ENCODE measurements at places on chromosomes 16 and 17.

DNA sequence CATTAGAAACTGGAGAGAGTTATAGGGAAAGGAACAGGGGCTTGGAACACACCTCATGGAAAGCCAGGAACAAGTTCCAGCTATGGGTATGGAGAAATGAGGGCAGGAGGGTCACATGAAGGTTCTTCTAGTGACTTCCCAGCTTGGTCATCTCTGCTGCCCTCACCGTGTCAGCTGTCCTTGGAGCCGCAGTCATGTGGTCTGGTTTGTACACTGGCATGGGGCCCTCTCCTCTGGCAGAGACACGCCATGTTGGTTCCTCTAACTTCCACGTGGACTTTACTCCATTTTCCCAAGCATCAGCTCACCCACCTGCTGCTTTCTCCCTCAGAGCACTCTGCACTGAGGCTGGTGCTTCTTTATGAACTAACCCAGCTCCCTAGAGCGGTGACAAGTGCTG lies 26.3 kb downstream of the MPG start:
- DNase-seq, result no peak

DNA sequence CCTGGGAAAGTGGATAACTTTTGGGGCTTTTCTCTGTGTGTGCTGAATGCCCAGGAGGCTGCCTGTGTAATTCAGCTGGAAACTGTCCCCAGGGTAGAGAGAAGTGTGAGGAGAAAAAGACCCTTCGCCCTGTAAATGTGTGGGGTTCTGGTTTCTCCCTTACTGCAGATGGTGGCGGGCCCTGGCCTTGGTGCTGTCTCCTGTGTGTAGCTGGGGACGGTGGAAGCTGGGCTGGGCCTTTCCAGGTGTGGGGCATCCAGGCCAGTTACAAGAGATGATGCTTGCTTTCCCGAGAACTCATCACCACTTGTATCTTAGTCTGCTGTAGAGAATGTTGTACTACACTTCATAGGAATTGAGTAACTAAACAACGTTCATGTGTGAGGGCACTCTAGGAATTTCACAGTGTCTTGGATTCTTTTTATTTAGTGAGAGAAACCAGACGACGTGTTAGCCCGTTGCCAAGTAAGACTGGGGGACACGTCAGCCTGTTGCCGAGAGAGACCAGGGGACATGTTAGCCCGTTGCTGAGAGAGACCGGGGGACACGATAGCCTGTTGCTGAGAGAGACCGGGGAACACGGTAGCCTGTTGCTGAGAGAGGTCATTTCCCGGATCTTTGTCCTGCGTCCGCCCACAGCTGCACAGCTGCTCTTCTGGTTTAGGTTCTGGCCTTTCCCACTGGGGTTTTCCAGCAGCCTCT lies 43.1 kb downstream of the TBCD start:
- no peak for DNase-seq

- DNase-seq, result no peak
Observed at GRCh38 chr17:64377769-64378282, 12.8 kb downstream of the PECAM1 start.

DNA sequence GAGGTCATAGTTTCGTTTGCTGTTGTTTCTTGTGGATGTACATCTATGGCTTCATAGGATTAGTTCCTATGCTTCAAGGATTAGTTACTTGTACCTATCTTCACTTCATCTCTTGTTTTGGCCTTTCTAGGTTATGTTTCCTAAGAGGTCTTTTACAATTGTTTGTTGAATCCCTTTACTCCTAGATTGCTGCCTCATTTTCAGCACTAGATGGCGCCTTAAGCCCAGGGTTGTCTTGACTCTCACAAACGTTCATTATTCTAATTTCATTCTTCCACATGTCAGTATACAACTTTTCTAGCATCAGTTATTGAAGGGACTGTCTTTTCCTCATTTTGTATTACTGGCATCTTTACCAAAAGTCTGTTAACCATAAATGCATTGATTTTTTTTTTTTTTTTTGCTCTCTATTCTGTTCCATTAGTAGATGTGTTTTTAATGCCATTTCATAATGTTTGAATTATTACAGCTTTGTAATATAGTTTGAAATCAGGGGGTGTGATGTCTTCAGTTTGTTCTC lies 45.0 kb upstream of the NACA2 start:
- DNase-seq, result peak; percentile 9

DNA sequence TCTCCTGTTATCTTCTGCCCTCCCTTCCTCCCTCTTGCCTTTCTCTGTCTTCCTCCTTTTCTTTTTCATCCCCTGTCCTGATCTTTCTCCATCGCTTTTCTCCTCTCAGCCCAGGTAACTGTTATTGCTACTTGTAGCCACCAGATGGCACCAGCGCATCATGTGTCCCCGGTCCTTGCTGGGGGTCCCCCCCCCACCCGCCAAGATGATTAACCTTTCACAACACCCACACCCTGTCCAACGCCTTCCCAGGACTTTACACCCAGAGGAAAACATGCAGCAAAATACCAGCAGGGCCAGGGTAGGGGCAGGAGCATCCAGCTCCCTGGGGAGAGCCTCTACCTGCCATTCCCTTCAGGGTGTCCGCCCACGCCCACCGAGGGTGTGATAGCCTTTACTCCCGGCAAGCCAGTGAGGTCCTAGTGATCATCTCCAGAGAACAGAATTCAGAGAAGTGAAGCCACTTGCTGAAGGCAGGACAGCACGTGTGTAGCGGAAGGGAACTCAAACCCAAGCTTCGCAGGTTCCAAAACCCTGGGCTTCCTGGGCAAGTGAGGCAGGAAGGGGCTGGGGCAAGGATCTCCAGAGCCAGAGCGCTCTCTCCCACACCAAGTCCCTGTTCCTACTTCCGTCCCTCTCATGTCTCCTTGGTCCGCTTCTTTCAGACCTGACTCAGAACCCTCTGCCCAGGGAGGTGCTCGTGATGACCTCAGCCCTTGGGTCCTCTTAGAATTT lies 13.4 kb upstream of the TAC4 start:
- DNase-seq, result no peak

GRCh38 chr16:57093666-57094564 lies 1.5 kb downstream of the CPNE2 start:
- DNase-seq, result no peak

- no peak for DNase-seq
Observed at GRCh38 chr17:80151333-80151732, 4.4 kb upstream of the EIF4A3 start.

DNA sequence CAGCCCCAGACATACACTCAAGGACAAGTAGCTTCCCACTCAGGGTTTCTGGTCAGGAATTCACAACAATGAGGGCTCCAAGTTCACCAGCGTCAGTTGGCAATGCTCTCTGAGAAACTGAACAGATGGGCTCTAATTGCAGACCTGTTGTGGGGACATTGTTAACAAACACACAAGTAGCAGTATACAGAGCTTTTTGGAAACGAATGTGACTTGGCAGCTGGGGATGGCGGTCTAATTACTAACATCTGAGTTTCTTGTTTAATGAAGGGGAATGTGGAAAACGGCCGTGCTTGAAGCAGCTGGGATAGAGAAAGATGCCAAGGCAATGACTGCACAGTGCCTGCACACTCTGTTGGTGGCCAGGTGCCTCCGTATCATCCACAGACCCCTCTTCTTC lies 316.1 kb upstream of the IRX3 start:
- DNase-seq, result no peak

GRCh38 chr17:45270828-45271418 lies 9.0 kb upstream of the SPATA32 start:
- no peak for DNase-seq

DNA sequence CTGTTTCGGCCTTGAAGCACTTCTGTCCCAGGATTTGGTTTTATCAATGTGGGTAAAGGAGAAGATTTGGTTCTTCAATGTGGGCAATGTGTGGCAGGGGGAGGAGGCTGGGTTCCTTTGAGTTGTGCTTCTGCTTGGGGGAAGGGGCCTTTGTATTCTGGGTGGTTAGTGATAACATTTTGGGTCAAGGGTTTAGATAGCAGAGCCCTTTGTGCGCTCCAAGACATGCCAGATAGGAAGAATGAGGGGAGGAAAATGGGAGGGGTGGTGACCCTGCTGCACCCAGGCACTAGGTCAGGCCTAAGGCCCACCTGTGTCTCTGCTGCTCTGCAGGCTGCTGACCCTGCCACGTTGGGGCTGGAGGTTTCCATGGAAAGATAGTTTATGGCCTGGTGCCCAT lies 40.0 kb upstream of the CDC42EP4 start:
- no peak for DNase-seq

- DNase-seq, result peak; percentile 69
Observed at GRCh38 chr16:28104404-28104803, 40.9 kb upstream of the GSG1L start.

GRCh38 chr16:89593841-89594240 lies 18.3 kb downstream of the CPNE7 start:
- DNase-seq, result no peak

DNA sequence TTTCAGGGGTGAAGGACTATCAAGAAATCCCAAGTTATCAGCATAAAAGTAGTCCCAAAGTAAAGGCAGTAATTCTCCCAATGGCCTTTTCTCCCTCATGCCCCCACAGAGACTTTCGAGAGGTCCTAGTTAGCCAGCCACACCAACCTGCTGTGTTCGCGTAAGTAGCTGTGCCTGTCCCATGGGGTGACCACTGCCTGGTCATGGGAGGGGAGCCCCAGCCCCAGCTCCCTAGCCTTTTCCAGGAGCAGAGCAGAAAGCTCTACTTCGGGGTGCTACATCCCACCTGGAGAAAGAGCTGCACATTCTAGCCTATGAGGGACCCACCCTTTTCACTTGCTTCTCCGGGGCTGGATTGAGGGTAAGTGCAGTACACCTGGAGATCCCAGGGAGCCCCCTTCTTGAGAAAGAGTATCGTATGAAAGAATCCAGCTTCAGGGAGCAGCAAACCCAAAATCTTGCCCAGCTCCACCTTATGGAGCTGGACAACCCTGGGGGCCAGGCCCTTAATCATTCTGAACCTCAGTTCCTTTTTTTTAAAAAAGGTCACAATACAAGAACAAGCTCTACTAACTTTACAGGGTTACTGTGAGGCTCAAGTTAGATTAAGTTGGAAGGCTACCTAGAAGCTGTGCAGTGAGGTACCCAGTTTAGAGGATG lies 8.6 kb upstream of the SOST start:
- no peak for DNase-seq

DNA sequence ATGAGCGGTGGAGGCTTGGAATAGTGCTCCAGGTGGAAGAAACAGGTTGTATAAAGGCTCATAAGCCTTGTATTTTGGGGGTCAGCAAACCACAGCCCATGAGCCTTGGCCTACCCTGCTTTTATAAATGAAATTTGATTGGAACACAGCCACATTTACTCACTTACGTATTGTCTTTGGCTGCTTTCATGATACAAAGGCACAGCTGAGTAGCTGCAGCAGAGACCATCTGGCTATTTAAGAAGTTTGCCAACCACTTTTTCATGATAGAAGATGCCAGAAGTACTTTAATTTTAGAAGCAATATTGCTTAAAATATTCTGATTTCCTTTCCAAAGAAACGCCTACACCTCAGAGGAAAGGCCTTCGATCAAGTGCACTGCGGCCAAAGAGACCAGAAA lies 73.8 kb downstream of the C17orf58 start:
- DNase-seq, result no peak

DNA sequence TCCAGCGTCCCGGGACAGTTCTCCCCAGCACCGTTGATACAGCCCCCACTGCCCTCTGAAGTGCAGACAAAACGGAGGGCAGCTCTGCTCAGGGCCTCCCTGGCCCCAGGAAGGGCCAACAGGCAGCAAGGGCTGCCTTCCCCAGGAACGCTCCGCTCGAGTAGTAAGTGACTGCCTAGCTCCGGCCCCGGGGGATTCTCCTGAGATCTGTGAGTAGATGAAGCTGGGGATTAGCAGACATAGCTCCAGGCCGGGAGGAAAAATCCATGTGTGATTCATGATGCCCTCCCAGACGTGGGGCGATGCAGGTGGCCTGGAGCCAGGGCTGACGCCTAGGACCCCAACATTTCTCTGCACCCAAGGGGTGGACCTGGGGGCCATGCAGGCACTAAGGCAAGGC lies 85.3 kb downstream of the ENGASE start:
- DNase-seq, result no peak

DNA sequence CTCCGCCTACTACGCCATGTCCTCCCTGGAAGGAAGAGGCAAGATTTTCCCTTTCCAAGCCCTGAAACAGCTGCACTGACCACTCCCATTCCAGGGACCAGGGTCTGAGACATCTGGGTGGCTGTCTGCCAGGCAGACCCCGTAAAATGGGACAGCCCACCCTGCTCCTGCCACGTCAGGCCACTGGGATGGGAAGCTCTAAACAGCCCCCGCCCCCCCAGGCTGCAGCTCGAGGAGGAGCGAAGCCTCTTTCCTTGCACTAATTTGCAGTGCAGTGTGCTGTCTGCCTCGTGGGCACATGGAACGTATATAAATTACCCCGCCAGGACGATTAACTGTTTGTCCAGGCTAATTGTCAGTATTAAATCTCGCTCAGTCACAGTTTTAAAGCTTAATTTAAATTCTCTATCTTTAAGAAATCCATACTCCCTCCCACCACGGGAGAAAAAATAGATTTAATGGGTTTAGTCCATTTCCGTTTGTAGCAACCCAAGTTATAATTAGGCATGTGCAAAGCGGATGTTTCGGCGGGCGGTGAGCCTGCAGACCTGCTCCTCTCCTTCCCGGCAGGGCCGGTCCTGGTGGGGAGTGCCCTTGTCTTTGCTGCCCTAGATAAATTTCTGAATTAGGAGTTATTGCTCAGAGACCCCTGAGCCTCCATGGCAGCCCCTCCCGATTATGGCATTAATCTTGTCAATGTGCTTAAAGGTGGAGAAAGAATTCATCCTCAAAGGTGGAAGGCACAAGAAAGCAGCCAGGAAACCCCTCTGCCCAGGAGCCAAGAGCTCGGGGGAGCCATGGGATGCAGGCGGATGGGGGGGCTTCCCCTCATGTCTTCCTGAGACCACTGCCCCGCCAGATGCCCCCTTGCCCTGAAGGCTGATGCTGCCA lies 268.0 kb upstream of the TNRC6C start:
- no peak for DNase-seq

DNA sequence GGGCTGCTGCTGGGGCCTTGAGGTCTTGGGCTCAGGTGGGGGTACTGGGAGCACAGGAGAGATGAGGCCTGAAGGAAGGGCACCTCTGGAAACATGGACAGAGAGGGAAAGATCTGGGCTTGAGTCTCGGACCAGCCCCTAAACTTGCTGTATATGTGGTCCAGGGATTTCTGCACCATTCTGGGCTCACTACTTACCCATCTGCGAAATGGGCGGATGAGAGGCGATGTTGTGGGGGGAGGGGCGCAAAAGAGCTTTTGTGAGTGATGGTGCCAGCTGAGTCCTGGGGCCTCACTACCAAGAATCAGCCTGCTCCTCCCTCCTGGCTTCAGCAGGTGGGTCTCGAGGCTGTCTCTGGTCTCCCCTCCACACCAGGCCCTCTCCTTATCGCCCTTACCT lies 285 bp downstream of the C17orf99 start:
- no peak for DNase-seq
